BJ (cell line): ENCODE measurements at places on chromosomes 5 and 9. TPM values are rescaled to one million over a fixed set of nuclear protein-coding genes. Genes with fewer than 3 reads are reported as not detected.

- DNase-seq = no peak
Observed at GRCh38 chr5:177608243-177609075, 8.5 kb downstream of the B4GALT7 start.

DNA sequence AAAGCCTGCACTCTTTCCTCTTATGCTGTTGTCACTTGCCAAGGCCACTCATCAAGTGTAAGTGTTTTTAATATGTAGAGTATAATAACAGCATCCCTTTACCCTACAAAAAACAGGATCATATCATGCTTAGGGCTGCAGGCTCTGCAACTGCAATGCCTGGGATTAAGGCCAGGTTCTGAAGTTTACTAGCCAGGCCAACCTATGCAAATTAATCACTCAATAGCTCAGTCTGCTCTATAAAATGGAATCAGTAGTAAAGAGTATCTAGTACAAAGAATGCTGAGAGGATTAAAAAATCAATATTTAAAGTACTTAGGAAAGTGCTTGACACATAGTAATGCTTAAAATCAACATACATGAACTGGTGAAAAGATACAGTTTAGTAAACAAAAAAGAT, 253.3 kb downstream of the EDIL3 start:
- DNase-seq = no peak

DNA sequence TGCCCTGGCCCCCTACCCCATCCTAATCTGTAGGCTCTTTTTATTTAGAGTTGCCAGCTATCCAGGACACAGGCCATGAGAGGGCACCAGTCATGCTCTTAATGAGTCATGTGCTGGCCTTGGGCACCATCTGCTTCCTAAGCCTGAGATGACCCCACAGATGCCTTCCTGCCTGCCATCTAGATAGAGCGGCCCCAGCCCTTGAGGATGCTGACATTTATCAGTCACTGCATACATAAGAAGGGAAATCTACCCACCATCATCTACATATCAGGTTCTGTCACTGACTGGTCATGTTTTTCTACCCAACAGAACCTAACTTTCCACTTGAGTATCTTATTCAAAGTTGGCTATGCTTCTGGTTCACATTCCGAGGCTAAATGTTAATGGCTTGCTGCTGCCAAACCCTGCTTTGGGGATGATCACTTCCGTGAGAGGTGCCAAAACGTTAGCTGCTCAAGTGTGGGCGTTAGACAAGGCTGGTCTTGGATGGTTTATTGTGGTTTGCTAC, 49.9 kb upstream of the TTC23L start:
- peak; percentile 6 for DNase-seq

DNA sequence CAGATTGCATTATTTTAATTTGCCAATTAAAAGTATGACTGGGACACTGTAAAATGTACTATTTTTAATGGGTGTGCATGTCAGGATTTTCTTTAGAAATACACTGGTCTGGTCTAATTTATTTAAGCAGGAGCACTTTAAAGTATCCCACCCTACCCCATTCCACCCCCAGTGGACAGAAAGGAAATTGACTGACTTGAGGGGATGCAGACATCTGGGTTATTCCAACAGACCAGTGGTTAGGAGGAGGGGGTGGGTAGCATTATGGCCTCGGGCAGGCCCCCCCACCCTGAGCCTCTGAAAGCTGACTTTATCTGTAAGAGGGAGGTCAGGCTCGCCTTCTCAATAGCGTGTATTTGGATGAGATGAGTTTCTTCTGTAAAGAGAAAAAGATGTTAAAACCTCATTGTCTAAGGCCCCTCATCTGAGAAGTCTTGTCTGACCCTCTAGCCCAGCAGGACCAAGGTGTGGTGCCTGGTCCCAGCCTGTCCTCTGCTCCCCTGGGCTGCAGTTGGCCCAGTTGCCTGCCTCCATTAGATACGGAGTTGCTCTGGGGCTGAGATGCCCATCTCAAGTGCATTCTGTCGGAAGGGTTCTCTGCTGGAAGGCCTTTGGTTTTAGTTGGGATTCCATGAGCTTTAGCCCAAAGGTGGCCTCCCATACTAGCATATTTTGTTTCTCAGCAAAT, 4.4 kb downstream of the HNRNPAB start:
- no peak for DNase-seq

DNA sequence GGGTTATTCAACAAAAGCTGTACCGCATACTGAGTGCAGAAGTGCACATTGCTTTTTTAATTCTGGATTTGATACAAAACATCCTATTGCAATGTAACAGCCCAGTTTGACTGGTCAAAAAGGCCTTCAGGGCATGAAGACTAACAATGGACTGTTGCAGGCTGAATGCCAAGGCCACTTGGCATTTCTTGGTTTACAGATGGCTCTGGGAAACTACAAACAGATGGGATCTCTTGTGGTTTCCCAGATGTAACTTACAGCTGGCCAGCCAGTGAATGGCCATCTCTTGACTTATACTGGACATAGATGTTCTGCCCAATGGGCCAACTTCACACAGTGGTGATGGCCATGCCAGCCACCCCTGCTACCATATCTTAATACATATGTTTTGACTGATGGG, 36.8 kb downstream of the UGT3A2 start:
- DNase-seq = no peak

ADGRD2 gene
- not detected in 2 replicates for polyA plus RNA-seq

DNA sequence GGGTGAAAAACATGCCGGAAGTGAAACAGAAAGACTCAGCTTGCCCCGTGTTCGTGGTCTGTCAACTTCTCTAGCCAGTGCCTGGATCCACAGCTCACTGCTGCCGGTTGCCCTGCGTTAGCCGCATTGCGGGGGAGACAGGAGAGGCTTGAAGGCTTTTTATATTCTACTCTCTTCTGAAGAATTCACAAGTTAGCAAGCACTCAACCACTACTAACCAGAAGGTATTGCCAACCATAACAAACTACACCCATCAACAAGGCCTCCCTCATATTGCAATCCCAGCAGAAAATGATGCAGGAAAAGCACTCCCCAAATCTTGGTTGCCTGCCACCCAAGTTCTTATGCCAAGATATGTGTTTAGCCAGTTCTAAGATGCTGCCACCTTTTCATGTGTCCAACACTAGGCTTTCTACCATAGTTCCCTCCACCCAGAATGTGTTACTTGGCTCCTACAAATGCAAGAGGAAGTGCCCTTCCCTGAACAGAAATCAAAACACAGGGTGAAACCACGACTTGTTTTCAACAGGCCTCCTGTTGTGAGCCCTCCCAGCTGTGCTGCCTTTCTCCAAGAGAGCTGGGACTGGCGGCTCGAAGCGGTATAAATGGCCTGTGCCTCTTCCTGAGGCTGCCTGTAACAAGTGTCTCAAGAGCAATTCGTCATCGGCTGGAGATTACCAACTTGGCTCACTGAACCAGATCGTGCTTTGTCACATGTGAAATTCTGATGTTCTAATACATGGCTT, 129.0 kb downstream of the SNX18 start:
- DNase-seq = no peak

DNA sequence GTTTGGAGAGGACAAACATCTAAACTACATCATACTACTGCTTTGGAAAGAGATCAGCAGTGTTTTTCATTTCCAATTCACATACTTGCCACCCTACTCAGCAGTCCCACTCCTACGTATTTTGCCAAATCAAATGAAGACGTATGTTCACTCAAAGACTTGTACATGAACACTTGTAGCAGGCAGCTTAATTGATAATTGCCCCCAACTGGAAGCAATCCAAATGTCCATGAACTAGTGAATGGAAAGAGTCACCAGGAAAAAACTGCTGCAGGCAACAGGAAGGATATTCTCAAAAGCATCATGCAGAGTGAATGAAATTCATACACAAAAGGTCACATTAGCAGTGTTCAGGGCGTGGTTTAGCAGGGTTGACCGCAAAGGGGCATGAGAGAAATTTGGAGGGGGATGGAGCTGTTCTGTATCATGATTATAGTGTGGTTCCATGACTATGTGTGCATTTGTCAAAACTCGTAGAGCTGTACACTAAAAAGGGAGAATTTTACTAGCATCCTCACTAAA, 38.8 kb downstream of the PAEP start:
- DNase-seq = no peak

DNA sequence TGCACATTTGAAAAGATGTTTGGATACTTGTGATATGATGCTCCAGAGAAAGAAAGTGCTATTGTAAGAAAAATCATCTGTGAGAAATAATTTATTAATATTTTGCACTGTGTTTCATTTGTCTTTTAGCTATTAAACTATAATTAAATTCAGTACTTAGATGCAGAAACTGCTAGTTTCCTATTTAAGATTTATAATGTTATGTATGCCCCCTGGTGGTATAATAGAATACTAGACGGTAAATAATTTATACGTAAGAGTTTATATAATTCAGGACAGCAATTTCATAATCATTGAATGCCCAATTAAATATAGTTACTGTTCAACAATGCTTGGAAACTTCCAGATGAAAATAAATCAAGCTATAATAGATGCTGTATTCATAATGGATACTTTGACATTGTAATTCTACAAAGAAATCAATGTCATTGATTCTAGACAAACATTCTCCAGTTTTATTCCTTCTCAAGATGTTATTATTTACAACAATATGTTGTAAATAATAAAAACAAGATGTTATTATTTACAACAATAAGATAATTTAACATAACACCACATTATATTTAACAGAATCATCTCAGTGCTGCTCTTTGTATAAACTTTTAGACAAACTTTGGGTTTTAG, 101.0 kb downstream of the TMEM232 start:
- peak; percentile 4 for DNase-seq

GRCh38 chr5:100904259-100904861, 1.3 kb upstream of the ST8SIA4 start:
- DNase-seq = no peak
